ENCODE measurements at places on chromosomes 7 and 10.

DNA sequence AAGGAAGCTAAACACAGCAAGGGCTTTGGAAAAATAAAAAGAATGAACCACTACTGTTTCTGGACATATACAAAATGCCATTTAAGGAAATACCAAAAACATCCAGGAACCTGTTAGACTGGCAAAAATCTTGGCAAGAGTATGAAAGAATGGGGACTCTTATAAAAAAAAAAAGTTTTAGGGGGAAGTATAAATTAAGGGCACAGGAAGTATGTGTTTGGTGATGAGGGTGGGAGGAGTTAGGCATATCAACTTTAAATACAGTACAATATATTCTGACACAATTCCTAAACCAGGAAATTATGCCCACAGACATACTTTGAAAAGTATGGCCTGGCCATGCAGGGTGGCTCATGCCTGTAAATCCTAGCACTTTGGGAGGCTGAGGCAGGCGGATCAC, 74.2 kb downstream of the WAPL start:
- DNase-seq = no peak

DNA sequence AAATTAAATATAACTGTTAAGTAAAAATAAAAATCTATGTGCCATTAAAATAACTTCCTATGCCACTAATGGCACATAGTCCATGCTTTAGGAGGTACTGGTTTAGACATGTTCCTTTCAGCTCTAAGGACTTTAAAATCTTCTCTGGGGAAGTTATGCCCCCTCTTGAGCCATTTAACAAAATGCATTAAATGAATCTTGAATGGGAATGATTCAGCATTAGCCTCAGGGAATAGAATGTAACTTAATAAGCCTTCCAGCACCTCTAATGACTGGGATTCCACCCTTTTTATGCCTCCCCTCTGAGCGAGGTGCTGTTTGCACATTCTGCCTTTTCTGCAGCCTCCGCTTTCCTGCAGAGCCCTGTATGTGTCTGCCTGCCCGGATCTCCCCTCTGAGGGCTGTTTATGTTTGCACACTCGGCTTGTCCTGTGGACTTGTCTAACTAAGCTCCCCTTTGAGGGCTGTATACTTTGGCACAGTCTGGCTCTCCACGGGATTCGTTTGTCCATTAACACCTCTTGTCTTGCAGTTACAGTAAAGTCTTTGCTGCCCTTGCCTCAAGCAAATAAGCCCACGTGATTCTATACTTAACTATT, 108.4 kb upstream of the HPS1 start:
- no peak for DNase-seq

DNA sequence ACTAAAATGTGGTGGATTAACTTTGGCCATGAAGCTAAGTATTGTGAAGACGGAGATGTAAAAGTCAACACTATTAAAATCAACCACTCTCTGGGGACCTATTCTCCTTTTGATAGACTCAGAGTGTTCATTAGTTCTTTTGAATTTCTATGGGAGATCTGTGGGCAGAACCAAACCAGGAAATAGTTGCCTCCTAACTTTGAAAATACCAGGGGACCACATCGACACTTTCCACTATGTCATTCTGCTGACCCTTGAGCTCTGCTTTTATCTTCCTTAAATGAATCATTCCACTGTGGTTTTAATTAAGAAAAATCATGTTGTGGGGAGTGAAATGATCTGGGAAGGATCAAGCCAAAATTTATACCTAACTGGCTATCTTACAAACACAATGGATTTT, 960.5 kb downstream of the GATA3 start:
- no peak for DNase-seq

DNA sequence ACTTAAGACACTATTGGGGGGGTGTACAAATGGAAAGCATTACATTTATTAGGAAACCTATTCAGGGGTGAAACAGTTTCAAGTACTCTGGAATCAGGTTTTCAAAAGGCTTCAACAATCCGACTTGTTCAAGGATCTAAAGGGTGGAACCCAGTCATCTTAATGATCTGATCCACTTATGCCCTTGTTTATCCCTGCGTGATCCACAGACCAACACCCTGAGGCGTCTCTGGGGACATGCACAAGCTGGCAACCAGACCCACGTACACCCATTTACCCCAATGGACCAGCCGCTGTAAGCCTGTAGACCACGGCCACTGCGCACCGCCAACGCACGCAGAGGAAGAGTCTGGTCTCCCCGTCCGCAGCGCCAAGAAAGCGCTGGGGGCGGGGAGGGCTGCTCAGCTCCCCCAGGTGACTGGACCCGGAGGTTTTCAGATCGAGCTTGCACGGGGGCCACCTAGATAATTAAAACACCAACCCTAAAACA, 13.4 kb downstream of the HNRNPF start:
- DNase-seq = no peak

GRCh38 chr10:3365630-3366029, 193.0 kb upstream of the PITRM1 start:
- no peak for DNase-seq

GRCh38 chr10:114604357-114605130, 53.5 kb downstream of the ABLIM1 start:
- no peak for DNase-seq

GRCh38 chr7:72430531-72430930, 18.4 kb upstream of the CALN1 start:
- DNase-seq = no peak

All from anterior cingulate cortex (tissue), 58 donors.